Fibroblast of the conjunctiva (primary cell): ENCODE measurements at places on chromosomes 1 and 21.
A peak's percentile ranks its signal among the peaks of the same experiment; 100 is the strongest.

DNA sequence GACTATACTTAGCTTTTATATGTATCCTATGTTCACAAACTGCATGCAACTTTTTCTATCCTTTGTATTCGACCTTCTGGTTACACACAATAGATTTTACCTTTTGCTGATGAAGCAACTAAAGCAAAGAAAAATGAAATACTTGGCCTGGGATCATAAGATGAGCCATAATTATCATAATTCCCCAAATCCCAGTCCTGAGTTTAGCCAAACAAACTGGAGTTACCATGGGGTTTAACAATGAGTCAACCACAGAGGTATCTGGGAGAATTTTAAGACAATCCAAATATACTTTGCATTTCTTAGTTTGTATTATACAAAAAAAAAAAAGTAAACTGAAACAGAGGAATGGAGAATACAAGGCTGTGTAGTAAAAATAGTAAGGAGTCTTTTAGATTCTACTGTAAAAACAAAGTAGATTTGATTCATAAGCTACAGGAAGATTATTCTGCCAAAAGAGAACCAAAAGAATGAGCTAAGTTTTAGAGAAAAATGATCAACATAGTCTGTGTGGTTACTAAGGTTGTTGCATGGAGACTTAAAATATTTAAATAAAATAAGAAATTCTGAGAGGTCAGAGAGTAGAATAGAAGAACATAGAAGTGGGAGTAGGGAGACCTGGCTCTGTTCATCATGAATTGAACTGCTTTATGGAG lies 60.4 kb upstream of the GORAB start:
- peak; percentile 36 for DNase-seq

- no peak for DNase-seq
Observed at GRCh38 chr1:30413111-30413440, 310.3 kb downstream of the MATN1 start.

GRCh38 chr1:13929313-13929712 lies 229.3 kb downstream of the PRDM2 start:
- DNase-seq: no peak

GRCh38 chr1:56877973-56878372 lies 23.4 kb downstream of the C8A start:
- DNase-seq: no peak

DNA sequence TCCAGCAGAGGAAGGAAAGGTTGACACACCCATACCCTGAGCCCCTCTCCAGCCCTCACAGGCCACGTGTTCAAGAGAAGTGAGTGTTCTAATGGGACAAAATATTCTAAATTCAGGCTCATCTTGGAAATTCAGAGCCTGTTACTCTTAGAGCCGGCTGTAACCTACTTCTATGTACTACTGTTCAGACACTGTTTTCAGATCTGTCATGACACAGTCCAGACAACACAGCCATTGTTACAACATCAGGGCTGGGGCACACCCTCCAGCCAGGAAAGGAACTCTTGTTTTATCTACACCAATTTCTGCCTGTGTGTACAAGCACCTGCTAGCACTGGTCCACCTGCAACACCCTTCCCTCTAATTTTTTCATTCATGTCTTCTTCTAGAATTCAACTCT lies 145.4 kb upstream of the C8B start:
- DNase-seq: no peak
